Kasumi-1 (cell line): ENCODE measurements at places on chromosomes 2 and 18.

DNA sequence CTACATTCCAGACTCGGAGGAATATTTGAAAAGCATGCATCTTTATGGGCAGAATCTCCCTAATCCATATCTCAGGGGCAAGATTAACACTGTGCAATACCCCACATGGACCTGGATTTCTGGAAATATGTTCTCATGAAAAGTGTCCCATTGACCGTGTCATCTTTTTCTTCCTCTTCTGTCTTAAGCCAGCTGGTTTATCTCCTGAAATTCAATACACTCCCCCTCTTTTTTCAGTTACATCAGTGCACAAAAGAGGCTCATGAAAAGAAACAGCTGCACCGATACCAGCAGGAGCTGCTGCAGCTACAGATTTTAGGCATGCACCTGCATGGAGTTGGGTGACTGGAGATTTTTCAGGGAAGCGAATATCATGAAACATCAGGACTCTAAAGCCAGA lies 117.2 kb downstream of the SLC4A3 start:
- DNase-seq = no peak

DNA sequence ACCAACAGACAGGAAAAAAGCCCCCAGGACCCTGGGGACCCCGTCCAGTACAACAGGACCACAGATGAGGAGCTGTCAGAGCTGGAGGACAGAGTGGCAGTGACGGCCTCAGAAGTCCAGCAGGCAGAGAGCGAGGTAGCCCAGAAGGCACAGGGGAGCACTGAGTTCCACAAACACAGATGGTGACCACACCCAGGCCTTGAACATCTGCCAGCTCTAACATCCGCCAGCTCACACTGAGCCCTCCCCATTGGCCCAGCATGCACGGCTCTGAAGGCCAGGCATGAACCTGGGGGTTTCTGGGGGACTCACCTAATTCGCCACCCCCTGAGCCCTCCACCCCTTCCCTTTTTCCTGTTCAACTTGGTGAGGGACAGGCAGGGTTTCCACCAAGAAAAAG lies 25.6 kb upstream of the PRLH start:
- DNase-seq = no peak

DNA sequence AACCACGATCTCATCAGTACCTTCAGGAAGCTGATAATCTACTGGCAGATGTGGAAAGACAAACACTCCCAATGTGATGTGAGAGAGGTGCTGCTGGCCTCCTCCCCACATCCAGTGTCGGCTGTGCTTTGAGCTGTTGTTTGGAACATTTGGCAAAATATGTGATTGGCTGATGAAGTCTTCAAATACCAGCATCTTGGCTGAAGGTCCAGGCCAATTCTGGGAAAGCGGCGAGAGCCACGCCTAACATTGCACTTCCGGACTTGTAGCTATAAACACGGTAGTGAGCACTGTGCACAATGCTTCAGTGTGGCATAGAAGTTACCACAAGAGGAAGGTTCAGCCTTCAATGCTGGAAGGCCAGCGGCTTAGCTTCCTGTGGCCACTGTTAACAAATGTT lies 198.8 kb downstream of the DCDC2C start:
- DNase-seq = no peak

GRCh38 chr2:85173909-85174308 lies 40.7 kb downstream of the TCF7L1 start:
- no peak for DNase-seq

DNA sequence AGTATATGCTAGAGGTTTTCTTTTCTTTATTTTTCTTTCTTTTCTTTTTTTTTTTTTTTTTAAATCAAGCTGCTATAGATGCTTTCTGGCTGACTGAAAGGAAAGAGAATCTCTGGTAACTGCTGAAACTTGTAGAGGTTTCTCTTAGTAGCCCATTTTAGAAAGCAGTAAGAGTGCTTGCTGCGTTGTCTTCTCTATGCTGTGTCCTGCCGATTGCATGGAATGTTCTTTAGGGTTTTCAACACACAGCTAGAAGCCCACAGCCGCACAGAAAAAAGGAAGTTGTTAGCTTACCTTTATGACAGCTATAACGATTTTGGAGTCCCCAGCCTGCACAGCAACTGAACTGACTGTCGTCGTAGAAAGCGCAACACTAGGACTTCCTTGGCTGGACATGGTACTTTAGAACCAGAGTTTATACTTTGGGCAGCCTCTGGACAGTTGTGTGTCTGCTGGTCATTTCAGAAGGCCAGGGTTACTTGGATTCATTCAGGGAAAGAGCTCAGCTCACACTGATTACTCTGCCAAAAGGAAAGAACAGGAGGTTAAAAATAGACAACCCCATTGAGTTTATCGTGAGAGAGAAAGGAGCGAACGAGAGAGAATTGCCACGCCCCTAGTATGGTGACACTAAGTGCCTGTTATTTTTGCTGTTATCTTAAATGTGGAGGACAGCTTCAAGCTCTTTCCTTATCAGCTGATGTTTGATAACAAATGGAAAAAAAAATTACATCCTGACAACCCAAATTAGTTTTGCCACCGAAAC lies at the start of gene CCDC141:
Gene CCDC141, minus strand, starts transcription at position 592 of the 766 bp plus-strand sequence. Its CDS starts 196 bp downstream, at position 396.
- DNase-seq = peak; percentile 72

- DNase-seq = no peak
These were observed 5.3 kb downstream of the OSR1 start for GRCh38 chr2:19352946-19353720.

DNA sequence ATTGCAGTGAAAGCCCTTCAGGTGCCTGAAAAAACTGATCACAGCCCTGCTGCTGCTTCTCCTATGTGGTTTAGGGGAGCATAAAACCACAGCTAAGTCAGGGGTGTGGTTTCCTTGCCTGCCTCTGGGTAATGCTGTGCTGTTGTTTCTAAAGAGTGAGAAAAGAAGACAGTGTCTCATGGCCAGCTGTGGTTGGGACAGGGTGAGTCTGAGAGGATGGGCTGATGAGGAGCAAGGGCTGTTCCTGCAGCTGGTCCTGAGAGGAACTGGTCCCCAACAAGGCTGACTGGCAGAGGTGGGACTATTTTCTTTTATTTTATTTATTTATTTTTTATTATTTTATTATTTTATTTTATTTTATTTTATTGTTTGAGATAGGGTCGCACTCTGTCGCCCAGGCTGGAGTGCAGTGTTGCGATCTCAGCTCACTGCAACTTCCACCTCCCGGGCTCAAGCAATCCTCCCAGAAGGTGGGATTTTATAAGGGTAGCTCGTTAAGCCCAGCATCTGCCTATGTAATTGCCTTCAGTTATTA lies 236.7 kb downstream of the FHOD3 start:
- DNase-seq = no peak

GRCh38 chr2:88955607-88956006 lies 264.1 kb downstream of the RPIA start:
- DNase-seq = no peak

DNA sequence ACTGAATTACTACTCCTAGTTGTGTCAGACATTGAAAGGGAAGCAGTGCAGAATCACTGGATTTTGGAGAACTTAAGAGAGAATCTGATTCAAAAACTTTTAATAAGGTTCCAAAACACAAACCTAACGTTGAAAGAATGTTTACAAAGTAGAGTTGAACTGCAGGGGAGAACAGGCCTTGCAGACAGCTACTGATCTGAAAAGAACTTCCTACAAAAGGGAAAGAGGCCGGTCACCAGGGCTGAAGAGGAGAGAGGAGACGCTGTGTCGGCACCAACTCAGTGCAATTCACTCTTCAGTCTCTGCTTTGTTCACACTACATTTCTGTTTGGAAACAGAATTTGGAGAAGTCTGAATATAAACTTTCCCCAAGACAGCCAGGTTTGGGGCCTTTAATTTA lies 124.0 kb downstream of the GAREM1 start:
- DNase-seq = no peak

- DNase-seq = no peak
These were observed 9.2 kb downstream of the COX7A2L start for GRCh38 chr2:42351864-42352263.

DNA sequence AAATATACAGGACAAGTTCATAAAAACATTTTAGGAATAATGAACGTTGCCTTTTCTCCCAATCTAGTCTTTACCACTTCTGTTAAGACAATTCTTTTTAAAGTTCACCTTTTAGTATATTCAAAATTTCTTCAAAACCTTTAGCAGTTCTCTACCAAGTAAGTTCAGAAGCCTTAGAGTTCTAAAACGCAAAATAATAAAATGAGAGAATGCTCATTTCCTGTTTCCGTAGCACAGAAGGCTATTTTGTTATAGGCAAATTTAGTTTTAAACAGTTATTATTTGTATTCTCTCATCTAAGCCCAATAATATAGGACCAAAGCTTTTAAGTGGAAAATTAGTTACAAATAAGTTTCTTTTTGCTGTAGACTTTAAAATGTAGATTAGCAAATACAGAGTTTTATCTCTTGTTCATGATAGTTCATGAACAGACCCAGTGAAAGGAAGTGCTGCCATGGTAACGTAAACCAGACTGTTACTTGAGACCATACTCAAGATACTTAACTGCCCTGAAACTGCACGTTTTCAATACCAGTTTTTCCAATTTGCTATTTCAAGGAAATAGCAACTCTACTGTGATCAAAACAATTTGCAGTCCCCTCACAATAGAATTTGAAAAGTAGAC lies 173.1 kb upstream of the STON1 start:
- peak; percentile 89 for DNase-seq

- DNase-seq = no peak
These were observed 81.4 kb downstream of the COBLL1 start for GRCh38 chr2:164760179-164760578.

GRCh38 chr2:160924936-160925353 lies 235.3 kb upstream of the TANK start:
- no peak for DNase-seq

GRCh38 chr2:207983641-207984042 lies 41.7 kb downstream of the PLEKHM3 start:
- no peak for DNase-seq

- no peak for DNase-seq
These were observed 100.1 kb downstream of the CABLES1 start for GRCh38 chr18:23235336-23235735.

- DNase-seq = no peak
These were observed 1177.4 kb upstream of the LRRTM1 start for GRCh38 chr2:81481994-81482368.

- no peak for DNase-seq
These were observed 23.4 kb downstream of the RAMP1 start for GRCh38 chr2:237882510-237883481.

GRCh38 chr18:74496508-74497323 lies 553 bp downstream of the CNDP2 start:
- DNase-seq = peak; percentile 33

DNA sequence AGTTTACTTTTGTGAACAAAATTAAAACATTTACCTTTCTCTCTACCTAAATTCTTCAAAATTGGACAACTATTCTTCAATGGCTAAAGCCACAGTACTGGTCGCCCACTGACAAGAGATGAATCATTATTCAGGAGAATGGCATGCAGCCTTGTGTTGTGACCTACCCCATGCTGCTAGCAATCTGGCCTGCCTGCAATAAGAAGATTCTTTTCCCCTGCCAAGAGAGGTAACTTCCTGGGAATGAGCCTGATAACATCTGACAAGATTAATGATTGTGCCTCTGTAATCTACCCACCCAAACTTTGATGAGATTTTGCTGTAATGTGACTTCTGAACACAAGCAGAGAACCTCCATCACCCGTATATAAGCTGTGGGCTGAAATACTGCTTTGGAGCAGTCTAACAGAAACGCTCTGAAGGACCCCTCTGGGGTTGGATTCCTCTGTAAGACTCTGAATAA lies 47.0 kb upstream of the ST3GAL5 start:
- no peak for DNase-seq

- DNase-seq = peak; percentile 46
These were observed 70.8 kb upstream of the SMAD7 start for GRCh38 chr18:49021433-49022129.

GRCh38 chr2:190662754-190663153 lies 13.9 kb downstream of the NAB1 start:
- DNase-seq = no peak

GRCh38 chr2:11980809-11981208 lies 234.4 kb downstream of the LPIN1 start:
- no peak for DNase-seq

- DNase-seq = no peak
These were observed 170.5 kb downstream of the TGIF1 start for GRCh38 chr18:3620146-3621119.

DNA sequence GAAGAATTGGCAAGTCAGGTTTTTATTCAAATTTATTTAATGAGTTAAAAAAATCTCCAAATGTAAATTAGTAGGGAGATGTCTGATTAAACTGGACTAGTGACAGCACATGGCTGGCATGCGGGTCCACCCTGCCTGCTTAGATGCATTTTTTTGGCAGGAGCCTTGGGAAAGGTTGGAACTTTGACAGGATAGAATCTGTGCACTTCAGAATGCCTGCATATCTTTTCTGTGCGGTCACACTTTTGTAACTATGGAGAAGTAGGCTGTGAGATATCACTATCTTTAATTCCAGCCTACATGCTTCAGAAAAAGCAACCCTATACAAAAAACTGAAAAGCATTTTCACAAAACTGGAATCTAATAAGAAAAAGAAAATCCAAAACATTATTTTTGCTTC lies 317.8 kb downstream of the MBD2 start:
- no peak for DNase-seq

DNA sequence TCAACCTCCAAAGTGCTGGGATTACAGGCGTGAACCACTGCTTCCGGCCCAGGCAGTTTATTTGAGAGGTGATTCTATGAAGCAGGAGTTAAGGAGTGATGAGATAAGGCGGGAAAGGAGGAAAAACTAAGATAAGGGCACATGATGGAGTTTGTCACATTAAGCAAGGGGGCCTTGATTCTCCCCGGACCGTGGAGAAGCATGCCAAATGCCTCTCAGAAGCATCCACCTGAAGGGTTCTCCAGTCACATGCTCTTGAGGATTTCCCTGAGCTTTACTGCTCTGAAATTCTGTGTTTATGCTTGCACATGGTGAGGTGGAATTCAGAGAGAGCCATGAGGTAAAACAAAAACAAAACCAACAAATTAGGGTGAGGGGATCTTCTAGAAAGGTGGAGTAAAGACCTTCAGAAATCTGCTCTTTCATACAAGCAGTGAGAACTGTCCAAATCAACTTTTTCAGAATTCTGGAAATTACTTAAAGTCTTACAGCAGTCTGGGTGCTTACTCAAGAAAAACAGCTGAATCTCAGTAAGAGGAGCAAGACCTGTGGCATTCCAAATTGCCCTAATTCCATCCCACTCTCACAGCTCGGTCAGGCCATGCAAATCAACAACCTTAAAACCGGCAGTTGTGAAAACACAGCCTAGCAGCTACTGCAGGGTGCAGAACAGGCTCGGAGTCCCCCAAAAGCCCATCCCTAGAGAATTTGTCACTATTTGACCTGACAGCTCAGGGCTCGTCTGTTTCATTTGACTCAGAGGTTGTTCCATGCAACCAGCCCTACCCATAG lies 69.1 kb upstream of the CTLA4 start:
- DNase-seq = no peak

- DNase-seq = peak; percentile 94
These were observed 8.6 kb upstream of the ABCB11 start for GRCh38 chr2:169039702-169040101.

GRCh38 chr2:71715241-71715750 lies 261.9 kb downstream of the DYSF start:
- no peak for DNase-seq

GRCh38 chr2:205288686-205289085 lies 393.6 kb upstream of the NRP2 start:
- no peak for DNase-seq

GRCh38 chr2:85844486-85844885 lies 44.3 kb downstream of the ST3GAL5 start:
- DNase-seq = no peak
